ENCODE measurements at places on chromosomes 12 and 14.

DNA sequence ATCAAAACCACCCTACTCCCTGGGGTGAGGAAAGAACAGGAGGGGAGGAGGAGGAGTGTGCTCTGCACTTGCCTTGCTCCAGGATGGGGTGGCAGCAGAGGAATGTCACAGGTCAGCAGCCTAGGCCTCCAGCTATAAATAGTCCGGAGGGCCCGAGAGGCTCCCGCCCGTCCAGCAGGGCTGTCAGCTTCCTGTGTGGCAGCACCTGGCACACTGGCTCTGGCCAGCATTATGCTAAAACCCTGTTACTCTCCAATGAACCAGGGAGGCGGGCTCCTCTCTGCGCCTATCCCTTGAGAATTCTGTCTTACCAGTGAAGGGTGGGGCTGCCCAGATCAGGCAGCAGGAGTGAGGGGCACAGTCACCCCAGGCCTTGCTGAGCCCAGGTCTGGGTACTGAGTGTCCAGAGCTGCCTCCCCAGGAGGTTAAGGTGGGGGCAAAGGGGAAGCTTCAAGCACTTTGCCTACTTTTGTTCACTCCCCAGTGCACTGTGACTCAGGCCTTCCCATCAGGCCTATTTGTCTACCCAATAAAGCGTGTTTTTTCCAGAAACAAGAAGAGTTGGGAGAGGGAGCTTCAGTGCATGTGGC lies 1.2 kb upstream of the COX14 start:
- DNase-seq = no peak

GRCh38 chr14:22177870-22178269 lies 411.2 kb downstream of the DAD1 start:
- no peak for DNase-seq

- no peak for DNase-seq
These were observed 134.3 kb downstream of the TTC7B start for GRCh38 chr14:90681929-90682328.

- DNase-seq = no peak
These were observed 171.5 kb downstream of the NUAK1 start for GRCh38 chr12:105967038-105967776.

DNA sequence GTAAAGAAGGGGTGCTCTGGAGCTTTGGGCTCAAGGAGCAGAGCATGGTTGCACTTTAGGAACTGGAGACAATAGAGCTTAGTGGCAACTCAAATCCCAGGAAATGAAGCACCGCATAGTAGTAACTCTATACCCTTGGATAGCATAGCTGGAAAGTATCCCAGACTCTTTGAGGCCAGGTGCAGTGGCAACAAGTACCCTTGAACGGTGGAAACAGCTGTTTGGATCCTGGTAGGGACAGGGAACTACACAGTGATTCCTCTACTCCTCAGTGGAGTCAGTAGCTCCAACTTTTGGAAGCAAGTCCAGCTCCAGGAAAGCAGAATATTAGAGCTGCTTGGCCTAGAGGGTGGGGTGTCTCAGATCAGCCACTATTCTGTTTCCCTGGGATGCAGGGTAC lies 129.0 kb upstream of the WSCD2 start:
- no peak for DNase-seq

GRCh38 chr14:90023176-90023896 lies 38.5 kb upstream of the KCNK13 start:
- DNase-seq = no peak

DNA sequence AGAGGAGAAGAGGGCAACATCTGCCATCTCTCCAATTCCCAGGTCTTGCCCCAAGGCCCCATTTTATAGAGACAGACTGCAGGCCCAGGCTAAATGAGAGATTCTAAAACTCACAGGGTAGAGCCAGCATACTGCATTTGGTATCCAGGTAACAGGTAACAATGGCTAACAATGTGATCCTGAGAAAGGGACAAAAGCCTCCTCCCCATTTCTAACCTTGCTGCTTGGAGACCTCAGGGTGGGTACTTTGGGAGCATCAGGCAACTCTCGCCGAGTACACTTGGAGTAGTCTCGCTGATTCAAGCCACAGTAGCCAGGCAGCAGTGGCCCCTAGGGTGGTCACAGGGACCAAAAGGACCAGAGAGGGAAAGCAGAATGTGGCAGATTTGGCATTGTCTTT lies 162.6 kb upstream of the PLEKHA5 start:
- DNase-seq = no peak

DNA sequence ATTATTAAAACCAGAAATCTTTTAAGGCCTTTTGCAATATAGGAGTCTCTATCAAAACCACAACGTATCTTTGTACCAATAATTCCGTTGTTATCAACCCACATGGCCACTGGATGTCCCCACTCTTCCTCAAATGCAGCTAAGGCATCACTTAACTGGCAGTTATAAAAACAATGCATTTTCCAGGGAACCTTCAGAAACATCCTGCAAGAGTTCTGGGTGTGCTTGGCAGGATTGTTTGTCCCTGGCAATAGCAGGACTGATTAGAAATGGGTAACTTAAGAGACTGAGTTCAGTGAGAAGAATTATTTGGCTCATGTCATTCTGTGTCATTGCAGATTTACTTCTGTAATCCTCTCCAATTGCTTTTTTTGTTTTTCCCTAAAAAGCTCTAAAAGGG lies 112.0 kb downstream of the SLC15A5 start:
- peak; percentile 17 for DNase-seq

DNA sequence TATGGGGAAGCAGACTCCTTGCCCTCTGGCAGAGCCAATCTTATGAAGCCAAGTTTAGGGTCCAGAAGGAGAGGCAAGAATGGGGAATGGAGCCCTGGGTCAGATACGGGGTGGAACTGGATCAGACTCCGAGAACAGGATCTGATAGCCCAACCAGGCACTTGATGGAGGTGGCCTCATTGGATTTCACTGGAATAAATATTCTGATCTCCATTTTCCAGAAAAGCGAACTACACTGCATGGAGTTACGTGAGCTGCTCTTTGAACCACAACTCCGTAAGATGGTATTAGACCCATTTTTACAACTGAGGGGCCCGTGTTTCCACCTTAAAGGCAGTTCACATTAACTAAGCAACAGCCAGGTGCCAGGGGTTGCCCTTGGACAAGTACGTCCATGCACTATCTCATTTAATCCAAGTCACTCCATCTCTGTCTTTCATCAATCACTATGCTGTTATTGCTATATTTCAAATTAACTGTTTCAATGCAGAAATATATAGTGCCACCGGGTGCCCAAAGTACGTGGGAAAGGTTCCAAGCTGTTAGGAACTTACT lies 155.2 kb downstream of the BCL11B start:
- DNase-seq = no peak

DNA sequence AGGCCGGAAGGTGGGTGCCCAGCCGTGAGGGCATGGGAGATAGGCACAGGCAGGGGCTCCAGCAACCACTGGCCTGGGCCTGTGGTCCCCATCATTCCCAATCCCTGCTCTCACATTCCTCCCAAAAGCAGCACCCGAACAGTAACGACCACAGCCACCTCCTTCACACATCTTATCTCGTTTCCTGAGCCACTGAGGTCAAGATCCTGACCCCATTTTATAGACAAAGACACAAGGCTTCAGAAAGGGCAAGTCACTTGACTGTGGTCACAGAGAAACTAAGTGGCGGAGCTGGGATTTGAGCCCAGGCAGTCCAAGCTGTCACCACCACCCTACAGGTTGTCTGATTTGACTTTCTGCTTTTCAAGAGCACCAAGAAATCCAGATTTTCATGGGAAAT lies 38.9 kb downstream of the DTX1 start:
- no peak for DNase-seq

DNA sequence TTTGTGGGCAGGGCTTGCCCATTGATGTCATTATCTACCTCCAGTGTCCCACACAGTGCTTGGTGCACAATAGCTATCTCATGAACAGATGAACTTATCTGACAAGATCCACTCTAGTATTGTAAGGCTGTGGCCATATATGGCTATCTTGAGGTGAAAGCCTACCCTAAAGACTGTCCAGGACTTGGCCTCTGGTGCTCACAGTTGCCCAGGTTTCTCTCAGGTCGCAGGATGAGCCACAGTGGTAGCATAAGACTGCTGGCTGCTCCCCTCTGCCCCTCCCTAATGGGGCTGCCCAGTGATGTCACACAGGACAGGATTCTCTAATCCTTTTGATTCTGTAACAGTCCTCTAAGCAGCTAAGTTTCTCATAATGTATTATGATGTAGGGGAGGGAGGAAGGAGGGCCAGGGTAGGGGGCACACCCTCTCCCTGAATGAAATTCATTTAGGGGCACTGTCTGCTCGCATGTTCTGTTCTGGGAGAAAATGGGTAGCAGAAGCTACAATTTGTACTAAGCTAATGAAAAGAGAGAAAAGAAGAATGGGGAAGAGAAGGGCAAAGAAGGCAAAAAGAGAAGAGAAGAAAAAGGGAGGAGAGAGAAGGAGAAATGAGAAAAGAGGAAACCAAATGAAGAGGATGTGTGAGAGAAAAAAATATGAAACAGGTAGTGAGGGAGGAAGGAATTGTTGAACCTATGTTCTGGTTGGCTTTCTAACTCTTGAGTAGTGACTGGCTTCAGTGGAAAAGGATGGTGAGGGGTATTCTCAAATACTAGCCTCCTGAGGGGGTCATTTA lies 3.4 kb upstream of the PPM1A start:
- DNase-seq = no peak

DNA sequence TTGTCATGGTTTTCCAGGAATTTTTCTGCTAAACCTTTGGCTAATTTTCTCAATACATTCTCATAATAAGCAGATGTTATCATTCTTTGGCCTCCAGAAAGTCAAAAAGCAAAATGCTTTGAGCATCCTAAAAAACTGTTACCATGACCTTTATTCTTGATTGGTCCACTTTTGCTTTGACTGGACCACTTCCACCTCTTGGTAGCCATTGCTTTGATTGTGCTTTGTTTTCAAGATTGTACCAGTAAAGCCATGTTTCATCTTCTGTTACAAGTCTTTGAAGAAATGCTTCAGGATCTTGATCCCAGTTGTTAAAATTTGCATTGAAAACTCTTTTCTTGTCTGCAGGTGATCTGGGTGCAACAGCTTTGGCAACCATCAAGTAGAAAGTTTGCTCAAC lies 180.1 kb downstream of the DUSP6 start:
- no peak for DNase-seq

DNA sequence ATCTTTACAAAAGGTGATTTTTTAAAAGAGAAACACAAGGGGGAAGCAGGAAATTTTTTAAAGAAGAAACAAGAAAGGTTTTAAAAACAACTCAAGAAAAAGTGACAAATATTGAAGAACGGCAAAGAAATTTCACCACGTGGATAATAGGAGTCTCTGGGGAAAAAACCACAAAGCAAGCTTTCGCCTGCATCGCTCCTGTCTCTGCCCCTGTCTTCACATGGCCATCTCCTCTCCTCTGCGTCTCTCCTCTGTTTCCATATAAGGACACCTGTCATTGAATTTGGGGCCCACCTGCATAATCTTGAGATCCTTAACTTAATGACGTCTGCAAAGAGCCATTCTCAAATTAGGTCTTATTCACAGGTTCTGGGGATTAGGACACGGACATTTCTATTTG lies 175.8 kb downstream of the ETV6 start:
- DNase-seq = no peak

DNA sequence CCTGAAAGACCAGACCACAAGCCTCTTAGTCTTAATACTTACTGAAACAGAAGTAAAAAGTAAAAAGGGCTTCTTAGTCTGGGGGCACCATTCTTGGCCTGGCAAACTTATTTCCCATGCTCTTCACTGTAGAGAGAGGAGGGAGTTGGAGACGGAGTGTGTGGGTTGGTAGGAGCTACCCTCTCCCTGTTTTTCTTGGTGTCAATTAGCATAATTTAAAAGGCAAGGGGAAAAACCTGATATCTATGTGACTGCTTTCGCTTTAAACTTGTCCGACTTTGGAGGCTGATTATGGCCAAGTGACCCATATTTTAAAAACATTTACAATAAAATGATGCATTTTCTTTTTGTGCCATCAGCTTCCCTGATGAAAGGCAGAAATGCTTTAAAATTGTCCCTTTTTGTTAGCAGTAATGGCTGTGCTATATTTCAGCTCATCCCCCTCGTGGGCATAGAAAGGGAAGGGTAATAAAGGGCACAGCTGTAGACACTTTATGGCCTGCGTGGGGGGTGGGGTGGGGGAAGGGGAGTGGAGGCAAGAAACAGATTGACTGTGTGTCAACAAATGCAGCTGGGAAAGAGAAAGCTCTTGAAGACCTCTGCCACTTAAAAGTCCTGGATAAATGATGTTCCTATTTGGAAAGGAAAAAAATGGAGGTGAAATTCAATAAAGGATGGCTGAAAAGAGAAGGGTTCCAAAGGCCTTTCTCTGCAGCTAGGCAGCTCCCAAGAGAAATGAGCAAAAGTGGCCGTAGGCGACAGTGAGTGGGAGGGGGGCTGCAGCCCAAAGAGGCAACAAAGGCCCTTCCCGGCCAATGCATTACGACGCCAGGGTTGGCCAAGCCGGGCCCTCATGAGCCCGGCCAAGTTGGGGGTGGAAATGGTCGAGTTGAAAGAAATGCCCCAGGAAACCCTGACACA lies 57.5 kb upstream of the TMEM263 start:
- no peak for DNase-seq

DNA sequence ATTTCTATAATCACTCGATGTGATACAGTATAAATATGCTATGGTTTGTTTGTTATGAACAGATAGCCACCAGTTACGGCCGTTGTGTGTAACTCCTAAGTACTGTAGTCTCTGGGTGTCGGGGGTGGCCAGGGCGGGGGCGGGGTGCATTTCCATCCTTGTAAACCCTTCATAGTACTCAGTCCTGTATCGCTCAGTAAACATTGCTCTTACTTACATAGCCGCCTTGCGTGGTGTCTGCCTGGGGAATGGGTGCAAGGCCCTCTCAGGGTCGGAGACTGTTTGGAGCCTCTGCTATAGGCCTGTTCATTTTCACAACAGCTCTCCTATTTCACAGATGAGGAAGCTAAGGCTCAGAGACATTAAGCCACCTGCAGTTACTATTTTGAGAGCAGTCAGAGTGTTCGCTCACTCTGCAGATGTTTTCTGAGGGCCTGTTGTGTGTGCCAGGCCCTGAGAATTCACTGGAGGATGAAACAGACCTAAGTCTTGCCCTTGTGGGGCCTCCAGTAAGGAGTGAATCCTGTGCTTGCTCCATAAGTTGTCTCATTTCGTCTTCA lies 42.5 kb downstream of the JDP2 start:
- no peak for DNase-seq

GRCh38 chr14:22606380-22606779 lies 8.3 kb downstream of the ABHD4 start:
- DNase-seq = no peak

GRCh38 chr14:59086241-59086882 lies 102.1 kb upstream of the DAAM1 start:
- DNase-seq = no peak

DNA sequence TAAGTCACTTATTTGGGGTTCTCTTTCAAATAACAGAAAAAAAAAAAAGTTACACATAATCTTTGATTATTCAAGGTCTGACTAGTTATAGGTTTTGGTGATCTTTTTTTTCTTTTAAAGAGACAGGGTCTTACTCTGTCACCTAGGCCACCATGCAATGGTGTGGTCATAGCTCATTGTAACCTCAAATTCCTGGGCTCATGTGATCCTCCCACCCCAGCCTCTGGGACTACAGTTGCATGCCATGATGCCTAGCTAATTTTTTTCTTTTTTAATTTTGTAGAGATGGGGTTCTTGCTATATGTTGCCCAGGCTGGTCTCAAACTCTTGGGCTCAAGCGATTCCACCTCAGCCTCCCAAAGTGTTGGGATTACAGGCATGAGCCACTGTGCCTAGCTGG lies 56.5 kb upstream of the CFL2 start:
- DNase-seq = no peak
